Activated T-cell treated with anti-CD3 and anti-CD28 coated beads, Interleukin-2, amount 50 U/mL, for 1 hour (primary cell): ENCODE measurements at places on chromosomes 7 and 10.
A peak's percentile ranks its signal among the peaks of the same experiment; 100 is the strongest.

DNA sequence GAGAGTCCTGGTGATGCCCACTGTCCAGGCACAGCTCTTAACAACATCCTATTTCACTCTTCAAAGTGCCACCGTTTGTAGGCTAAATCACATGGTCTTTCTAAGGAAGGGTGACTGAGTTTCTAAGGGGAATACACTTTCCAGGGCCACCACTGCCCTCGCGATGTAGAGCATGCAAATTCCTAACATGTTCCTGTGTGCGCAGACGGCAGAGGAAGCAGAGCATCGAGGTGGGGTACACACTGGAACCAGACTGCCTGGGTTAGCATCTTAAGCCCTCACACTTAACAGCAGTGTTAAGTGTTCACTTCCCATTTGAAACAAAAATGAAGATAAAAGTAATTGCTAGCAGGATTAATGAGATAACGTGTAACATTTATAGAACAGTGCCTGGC lies 3.0 kb downstream of the VOPP1 start:
- no peak for DNase-seq

DNA sequence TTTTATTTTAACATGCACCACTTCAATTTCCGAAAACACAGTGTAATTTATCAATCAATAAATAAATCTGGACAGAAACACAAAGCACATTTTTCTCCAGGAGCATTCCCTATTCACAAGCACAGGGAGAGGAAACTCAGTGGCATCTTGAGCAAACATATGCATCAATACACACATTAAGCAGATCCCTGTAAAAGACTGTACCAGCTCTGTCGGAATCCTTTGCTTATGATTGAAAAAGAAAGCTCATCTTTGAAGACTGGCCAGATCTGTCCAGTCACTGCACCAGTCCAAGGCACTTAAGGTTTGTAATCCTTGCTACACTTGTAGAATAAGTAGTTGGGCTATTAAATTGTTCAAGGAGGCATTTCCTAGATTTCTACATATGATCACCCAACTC lies 343.9 kb downstream of the BMPER start:
- DNase-seq, result no peak

DNA sequence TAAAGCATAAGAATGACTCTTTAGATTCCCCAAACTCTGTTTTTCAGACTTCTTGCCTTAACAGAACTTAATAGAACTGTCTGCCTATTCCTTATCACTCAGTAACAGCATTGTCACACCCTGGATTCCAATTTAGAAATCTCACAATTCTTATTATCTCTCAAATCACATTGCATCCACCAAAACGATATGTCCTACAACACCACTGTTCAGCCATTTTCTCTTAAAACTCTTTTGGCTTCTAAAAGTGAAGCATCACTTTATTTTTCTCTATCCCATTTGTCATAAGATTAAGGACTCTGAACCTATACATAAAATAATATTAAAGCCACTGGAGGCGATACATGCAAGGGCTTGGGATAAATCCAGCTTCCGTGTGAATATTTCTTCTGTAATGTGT lies 1.2 kb upstream of the CPED1 start:
- no peak for DNase-seq

- no peak for DNase-seq
Measured at GRCh38 chr10:7593905-7594304, 72.9 kb downstream of the ITIH5 start.

DNA sequence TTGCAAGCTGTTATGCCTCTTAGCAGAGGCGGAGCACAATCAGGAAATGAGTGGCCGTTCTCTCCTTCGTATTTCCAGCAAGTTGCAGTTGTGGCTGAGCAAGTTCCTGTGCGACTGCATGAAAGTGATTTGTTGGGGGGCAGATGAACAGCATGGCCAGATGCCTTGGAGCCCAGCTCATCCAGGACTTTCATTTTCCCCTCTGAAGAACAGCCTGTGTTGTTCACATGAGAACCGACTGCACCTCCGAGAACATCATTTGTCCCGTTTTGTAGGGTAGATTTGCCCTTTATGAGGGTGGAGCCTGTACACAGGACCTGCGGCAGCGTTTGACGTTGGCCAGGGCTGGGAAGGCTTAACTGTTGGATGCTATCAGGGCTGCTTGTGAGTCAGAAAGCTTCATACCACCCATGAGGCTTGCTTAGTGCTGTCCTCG lies 4.4 kb downstream of the BAG3 start:
- peak; percentile 60 for DNase-seq

DNA sequence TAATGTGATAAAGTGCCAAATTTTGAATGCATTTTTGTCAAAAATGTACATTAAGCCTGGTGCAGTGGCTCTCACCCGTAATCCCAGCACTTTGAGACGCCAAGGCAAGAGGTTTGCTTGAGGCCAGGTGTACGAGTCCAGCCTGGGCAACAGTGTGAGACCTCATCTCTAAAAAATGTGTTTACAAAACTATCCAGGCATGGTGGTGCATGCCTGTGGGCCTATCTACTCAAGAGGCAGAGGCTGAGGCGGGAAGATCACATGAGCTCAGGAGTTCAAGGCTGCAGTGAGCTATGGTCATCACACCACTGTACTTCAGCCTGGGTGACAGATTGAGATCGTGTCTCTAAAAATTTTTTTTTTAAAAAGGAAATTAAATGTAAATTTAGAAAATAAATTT lies 18.5 kb upstream of the MGMT start:
- DNase-seq, result no peak

DNA sequence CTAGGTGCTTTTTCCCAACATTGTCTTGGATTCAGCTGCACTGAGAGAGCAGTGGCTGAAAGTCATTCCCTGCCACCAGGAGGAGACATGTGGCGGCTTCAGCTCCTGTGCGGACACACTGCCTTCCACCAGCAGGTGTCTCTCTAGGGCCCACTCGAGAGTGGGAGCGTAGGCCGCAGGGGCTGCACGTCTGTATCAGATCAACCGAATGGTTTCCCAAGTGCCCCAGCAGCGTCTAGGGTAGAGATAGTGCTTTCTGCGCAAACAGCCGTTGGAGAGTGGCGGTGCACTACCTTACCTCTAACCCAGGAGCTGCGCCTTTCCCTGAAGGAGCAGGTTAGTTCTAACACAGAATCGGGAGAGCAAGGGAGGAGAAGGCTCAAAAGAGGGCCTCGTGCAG lies 31.7 kb downstream of the PAPOLB start:
- peak; percentile 57 for DNase-seq

DNA sequence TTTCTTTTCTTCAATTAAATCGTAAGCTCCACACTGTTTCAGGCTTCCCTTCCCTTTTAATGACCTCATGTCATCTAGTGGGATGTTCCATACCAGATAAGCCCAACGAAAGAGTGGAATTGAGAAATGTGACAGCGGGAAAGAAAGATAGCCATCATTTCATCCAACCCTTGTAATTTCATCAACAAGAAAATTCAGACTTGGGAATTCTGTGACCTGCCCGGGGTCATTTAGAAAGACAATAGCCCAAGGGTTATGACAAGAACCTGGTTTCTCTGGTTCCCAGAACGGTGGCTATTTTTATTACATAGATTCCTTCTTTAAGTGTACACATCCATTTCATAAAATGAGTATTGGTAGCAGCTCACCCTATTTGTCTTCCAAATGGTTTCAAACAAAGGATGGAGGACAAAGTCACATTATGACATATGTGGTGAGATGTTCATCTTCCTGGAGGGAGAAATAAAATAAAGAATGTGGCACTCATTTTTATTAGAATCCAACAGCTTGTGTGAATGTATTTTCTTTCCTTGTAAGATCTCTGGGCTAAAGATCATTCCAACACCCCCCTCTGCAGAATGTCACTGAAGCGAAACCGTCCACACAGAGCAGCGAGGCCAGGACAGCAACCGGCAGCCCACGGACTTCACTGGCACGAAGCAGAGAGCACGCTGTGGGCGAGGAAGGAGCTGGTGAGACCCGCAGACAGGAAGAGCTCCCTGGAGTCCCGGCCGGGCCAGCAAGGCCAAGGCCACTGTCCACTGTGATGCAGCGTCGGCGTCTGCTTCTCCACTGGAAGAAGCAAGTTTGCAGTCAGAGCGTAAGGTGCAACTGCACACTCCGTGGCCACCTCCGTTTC lies 199.9 kb downstream of the KLF6 start:
- DNase-seq, result no peak

DNA sequence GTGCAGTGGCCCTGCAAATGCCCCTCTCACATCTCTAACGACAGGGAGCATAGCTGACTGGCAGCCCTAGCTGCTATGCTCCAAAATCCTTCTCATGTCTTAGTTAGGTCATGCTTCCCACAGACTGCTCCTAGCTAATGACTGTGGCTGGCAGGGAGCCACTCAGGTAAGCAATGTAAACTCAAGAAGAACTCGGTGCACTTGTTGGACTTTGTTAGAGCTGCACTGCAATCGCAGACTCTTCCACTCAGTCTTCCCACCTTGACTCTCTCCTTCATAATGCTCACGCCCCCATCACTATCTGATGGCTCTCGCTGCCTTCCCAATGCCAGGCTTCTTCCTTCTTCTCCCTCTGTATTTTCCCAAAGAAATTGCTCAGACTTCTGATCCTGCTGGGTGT lies 24.0 kb downstream of the OR9A2 start:
- DNase-seq, result no peak

- no peak for DNase-seq
Measured at GRCh38 chr10:131155218-131155875, 156.2 kb downstream of the TCERG1L start.

DNA sequence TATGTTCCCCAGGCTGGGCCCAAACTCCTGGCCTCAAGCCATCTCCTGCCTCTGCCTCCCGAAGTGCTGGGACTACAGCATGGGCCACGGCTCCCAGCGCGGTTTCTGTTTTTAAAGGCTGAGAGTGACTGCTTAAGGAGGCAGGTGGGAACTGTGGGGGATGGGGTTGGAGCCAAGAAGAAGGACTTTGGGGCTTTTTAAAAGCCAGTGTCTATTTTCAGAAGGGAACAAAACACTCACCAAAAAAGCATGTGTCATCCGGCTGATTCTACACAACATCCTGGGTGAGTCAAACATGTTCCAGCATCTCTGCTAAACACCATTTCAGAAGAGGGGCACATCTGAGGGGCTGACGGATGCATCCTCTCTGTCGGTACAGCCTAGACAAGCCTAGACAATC lies 824.5 kb downstream of the TYW1 start:
- DNase-seq, result no peak

- peak; percentile 58 for DNase-seq
Measured at GRCh38 chr10:120948889-120949608, 97.9 kb downstream of the WDR11 start.

DNA sequence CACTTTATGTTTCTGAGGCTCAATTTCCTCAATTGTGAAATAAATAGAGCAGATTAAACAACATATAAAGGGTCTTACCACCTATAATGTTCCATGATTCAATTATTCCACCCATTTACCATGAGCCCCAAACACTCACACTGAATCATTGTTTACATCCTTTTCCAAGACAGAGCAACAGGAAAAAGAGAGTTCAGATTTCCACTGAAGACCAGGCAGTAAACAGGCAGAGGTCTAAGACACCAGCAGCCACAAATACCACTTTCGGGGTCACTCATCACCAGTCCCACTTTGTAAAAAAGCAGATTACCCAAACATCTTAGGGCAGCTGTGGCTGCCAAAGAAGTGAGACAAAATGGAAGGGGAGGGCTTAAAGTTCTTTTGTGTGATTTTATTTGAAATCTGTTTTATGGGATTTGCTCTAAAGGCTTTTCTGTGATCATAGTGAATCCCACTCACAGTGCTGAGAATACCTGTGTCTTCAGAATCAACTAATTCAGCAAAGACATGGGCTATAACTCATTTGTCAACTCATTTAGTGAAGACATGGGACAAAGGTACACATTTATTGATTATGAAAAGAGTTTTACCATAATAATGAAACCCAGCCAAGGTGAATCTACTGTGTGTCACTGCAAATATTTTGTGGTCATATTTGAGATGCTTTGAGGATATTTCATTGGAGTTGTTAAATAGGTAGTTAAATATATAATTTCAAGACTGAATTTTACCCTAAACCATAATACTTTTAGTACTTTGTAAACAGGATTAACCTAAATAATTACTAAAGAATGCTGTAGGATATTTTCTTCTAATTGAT lies 24.8 kb upstream of the DLD start:
- DNase-seq, result no peak
